ENCODE measurements at places on chromosomes 2 and 18.

- no peak for DNase-seq
These were observed 707 bp upstream of the DGUOK start for GRCh38 chr2:73925853-73926492.

DNA sequence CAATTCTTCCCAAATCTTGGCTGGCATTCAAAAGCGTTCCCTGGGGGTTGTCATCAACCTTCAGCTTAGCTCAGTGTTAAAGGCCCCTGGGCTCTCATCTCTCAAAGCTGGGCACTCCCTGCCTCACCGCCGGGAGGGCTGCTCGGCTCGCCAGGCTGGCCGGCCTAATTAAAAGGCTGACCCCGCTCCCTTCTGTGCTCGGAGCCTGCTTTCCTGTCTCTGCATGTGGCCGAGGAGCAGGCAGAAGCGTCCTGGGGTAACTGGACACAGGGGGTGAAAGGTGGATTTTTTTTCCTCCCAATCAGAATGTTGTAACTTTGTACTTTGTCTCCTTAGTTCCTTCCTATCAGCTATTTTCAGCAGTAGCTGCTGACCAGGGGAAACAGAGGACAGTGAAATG, 231.1 kb downstream of the GBX2 start:
- peak; percentile 7 for DNase-seq

- DNase-seq = peak; percentile 66
These were observed 68.4 kb downstream of the POLR1A start for GRCh38 chr2:86037141-86037794.

DNA sequence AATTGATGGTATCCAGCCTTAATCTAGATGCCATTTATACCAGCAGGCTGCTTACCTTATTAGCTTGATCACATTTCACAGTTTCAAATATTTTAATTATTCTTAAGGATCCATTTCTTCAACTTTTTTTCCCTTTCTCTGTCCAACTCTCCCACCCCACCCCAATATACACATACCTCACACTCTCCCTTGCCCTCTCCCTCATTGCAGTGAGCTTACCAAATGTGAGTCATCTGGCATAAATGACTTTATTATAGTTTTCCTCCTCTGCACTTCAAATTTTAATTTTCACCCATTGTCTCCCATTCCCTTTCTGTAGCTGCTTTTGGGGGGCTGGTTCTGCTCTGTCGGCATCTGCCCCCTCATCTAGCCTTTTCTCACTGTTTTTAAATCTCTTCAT, 12.9 kb downstream of the HTR2B start:
- peak; percentile 48 for DNase-seq

DNA sequence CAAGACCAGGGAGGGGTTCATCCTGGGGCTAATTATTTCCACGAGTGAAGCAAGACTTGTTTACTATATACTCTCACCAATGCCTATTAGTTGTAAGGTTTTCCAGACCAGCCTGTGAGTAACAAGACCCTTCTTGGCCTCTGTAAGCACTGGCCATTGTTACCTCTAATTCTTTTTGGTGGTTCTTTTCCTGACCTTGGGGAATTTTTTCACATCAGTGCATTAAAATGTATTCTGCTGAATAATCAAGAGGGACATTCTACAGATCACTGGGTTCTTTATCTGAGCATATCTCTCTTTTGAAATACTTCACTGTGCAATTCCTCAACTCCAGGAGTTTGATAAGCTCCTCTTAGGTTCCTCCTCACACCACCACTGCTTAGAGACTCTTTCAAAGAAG, 909.9 kb upstream of the ACVR2A start:
- no peak for DNase-seq

GRCh38 chr18:23710068-23710527, 20.8 kb downstream of the LAMA3 start:
- DNase-seq = no peak
